ENCODE measurements at places on chromosomes 12 and 14.

- no peak for ATAC-seq
Measured at GRCh38 chr14:20522332-20522731, 17.0 kb downstream of the RNASE10 start.

DNA sequence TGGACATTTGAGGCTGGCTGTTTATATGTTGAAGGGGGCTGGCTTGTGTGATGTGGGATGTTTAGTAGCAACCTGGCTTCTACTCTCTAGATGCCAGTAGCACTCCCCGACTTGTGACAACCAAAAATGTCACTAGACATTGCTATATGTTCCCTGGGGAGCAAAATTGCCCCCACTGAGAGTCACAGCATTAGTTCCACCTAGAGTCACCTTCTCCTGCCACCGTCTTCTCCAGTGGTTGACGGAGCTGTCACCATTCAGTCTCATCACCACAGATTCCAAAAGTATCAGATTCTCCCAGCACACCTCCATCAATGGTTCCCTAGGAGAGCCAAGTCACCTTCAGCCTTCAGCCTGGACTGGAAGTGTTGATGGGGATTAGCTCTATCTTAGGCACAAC lies 7.8 kb upstream of the KRT76 start:
- no peak for ATAC-seq

- ATAC-seq, result no peak
Measured at GRCh38 chr14:59565087-59565486, 11.5 kb downstream of the CCDC175 start.

GRCh38 chr12:28021704-28022103 lies 49.2 kb upstream of the PTHLH start:
- no peak for ATAC-seq

DNA sequence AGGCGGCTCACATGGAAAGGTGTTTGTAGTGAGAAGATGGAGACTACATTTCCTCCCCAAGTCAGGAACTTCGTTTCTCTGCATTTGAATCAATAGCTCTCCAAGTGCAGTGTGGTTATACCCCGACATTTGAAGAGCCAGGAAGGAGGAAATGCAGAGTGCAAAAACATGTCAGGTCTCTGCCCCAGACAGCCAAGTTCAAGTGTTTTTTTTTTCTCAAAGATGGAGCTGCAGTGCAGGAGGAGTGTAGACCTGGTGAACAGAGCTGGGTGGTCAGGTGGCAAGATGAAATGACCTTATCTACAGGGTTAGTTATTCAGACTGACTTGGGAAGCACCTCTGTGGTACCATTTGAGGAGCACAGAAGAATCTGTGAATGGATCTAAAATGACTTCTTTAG lies 21.3 kb downstream of the MLXIP start:
- ATAC-seq, result no peak

GRCh38 chr14:83566567-83566966 lies 1963.4 kb upstream of the FLRT2 start:
- ATAC-seq, result no peak

Data from stimulated activated memory B cell treated with anti-CD40 and anti-IgM and Interleukin-4, amounts not matched to agents 10 μg/mL and 1 μg/mL and 100 μg/mL, for 72 hours (primary cell).